ENCODE measurements at places on chromosomes 1 and 21.

DNA sequence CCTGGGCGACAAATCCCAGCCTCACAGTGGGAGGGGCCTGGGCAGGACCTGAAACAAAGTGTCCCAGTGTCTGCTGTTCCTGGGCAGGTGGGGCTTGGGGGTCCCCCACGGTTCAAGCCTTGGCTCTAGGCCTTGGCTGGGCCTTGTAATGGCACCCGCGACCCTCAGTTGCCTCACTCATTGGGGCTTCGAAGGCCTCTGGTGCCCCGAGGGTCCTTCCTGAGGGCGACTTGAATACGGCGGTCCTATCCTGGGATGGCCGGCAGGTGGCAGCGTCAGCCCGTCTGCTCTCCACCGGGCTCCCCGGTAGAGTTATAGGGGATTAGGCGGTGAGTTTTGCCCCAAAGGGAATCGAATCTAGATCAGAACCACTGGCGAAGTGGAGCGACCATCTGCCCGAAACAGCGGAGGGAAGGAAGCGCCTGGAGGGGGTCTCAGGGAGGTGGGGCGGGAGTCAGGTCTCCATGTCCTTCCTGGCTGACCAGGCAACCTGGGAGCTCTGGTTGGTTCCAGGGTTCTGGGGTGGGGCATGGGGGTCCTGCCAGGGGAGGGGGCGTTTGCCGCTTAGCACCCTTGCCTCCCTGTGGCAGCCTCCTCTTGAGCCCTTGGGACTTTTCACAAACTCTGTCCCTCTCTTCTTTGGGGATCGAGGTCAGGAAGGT is 2.1 kb upstream of the PEX10 start:
- DNase-seq, result peak; percentile 69

GRCh38 chr21:35338281-35338680 is 289.2 kb upstream of the RUNX1 start:
- no peak for DNase-seq

DNA sequence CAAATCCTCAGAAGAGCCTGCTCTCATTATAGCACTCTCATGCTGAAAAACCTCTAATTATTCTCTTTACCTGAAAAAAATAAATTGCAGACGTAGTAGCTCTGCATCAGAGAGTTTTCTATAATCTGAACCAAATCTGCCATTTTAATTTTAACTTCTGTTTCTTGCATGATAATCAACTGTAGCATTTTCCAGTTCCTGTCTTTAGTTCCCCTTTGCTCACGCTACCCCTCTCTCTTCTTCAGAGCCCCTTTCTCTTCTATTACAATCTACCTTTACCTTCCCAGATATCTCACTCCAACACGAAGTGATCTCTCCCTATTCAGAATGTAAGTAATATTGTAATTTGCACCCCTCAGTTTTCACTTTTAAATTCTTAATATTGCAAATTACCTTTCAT is 31.4 kb downstream of the FMO1 start:
- no peak for DNase-seq

GRCh38 chr1:11057477-11057876 is 2.3 kb downstream of the SRM start:
- DNase-seq, result no peak

GRCh38 chr1:71914626-71915025 is 367.7 kb downstream of the NEGR1 start:
- DNase-seq, result no peak

DNA sequence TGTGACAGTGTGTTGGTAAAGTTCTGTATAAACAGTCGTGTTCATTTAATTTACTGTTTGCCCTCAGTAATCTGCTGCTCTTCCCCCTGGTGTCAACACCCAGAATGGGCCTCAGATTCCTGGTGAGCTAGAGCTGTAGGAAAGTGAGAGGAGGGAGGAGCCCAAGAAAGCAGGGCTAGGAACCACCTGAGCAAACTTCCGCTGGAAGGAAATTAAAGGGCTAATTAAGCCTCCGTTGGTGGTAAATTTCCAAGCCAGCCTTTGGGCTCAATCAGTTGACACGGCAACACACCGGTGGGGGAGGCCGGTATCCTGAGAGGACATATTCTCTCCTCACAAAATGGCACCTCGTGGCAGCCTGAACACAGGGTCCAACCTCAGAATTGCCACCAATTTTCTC is 32.9 kb downstream of the RAB3B start:
- no peak for DNase-seq

- peak; percentile 80 for DNase-seq
Measured at GRCh38 chr1:2322065-2322571, 69.2 kb downstream of the MORN1 start.

DNA sequence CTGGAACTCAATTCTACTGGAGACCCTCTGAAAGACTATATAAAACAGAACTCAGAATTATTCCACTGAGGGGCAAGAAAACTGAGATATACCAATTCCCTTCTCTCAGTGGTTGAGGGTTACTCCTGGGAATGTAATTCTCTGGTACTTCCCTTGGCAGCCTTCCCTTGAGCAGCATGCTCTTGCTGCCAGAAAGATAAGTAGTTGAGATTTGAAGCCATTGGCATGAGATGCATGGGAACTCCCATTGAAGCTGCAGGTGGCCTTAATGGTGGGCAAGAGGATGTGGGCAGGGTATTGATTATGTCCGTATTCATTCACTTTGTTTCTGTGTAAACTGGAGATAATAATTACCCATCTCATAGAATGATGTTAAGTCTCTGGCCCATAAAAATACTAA is 28.6 kb upstream of the C1orf185 start:
- no peak for DNase-seq

DNA sequence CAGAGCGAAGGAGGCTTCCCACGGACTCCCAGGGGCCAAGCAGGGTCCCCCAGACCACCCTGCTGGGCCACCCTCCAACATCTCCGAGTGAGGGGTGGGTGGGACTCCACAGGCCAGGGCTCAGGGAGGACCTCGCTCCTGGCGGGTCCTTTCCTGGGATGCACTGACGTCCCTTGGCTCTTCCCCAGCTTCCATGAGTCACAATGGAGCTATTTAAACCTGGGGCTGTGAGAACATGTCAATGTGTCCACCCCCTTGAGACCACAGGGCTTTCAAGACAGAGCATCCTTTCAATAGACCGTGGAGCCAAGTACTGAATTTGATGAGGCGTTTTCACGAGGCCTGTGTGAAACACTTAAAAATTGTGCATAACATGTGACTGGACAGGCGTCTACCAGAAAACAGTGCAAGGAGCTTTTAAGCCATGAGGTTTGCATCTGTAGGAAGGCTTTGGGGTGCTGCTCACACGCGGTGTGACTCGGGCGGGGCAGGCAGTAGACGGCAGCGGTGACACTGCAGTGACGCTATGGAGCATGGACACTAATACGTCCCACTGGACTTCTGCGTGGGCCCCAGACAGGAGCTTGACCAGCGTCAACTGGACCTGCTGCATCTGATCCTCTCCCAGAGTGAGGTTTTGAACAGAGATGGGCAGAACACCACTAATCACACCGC is 24.1 kb upstream of the NPHP4 start:
- peak; percentile 85 for DNase-seq

GRCh38 chr1:155977690-155978324 is 540 bp downstream of the ARHGEF2 start:
- DNase-seq, result peak; percentile 58

DNA sequence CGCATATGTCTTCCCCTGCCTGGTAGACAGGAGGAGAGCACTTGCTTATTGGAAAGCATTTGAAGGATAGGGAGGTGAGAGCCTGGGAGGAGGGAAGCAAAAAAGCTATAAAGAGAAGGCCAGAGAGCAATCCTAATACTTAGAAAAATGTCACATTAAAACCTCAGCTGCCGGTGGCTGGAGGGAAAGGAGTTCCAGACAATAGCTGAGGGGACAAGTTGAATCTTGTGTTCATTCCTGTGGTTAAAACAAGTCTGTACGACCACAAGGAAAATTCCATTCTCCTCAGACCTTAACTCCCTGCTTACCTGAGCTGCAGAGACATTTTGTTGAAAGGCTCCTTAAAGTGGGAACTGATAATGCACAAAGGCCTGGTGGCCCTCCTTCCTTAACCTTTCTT is 218.8 kb upstream of the CAMK1G start:
- peak; percentile 81 for DNase-seq

GRCh38 chr1:244006961-244007360 is 44.1 kb upstream of the ZBTB18 start:
- no peak for DNase-seq

DNA sequence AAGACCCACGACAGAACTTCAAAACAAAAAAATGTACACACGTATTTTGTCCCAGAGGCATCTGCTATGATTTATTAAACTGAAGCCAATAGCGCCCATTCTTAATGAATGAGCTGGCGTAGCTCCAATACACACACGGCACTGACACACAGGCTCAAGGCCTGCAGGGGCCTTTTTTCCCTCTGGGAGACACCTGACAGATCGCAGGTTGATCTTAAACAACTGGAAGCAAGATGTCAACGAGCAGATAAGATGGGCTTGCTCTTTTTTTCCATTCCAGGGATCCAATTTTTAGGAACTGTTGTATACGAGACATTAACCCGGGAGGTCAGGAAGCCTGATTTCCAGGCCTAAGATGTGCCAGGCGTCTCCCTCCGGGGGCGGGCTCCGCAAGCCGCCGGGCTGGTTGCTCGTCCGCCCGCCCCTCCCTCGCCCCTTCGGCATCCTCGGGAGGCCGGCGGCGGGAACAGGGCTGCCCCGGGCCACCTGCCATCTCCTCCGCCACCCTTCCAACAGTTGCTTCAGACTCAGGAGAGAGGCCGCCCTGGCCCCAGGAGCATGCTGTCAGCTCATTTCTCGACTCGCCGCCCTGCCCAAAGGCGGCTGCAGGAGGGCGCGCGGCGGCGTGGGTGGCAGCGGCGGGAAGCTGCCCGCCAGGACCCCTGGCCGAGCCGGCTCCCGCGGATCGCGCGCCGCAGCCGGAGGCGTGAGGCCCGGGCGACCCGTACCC is 735 bp downstream of the TTC13 start:
- DNase-seq, result peak; percentile 14

GRCh38 chr1:64686828-64687724 is 57.8 kb upstream of the RAVER2 start:
- DNase-seq, result peak; percentile 54

GRCh38 chr21:45461369-45461750 is 56.4 kb downstream of the COL18A1 start:
- no peak for DNase-seq

DNA sequence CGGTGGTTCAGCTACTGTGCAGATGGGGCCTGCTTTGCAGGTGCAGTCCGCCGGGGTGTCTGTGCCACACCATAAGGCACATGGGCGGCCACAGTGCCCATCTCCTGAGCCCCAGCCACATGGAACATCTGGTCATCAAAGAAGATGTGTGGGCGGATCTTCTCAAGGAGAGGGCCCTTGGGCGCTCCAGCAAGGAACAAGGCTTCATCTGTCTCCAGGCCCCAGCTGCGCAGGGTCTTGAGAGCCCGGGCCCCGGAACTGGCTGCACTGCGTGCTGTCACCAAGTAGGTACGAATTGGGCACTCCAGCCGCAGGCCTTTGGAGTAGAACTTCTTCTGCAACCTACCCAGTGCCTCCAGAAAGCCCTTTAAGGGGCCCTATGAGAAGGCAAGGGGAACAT is 12.8 kb downstream of the NT5C1A start:
- DNase-seq, result no peak

DNA sequence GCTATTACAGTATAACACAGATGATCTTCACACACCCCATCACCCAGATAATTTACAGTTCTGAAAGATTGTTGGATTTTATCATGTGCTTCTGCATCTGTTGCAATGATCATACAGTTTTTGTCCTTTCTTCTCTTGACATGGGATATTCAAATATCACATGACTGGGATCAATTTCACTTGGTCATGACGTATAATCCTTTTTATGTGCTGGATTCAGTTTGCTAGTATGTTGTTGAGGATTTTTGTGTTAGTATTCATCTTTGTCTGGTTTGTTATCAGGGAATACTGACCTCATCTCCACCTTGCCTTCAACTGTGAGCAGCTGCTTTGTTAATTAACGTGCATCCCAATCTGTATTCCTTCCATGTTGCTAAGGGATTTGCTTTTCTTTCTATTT is 44.7 kb upstream of the DISC1 start:
- DNase-seq, result no peak

GRCh38 chr1:94258873-94259331 is 21.5 kb upstream of the ARHGAP29 start:
- peak; percentile 81 for DNase-seq

- no peak for DNase-seq
Measured at GRCh38 chr1:84972377-84972987, 24.4 kb downstream of the MCOLN2 start.

DNA sequence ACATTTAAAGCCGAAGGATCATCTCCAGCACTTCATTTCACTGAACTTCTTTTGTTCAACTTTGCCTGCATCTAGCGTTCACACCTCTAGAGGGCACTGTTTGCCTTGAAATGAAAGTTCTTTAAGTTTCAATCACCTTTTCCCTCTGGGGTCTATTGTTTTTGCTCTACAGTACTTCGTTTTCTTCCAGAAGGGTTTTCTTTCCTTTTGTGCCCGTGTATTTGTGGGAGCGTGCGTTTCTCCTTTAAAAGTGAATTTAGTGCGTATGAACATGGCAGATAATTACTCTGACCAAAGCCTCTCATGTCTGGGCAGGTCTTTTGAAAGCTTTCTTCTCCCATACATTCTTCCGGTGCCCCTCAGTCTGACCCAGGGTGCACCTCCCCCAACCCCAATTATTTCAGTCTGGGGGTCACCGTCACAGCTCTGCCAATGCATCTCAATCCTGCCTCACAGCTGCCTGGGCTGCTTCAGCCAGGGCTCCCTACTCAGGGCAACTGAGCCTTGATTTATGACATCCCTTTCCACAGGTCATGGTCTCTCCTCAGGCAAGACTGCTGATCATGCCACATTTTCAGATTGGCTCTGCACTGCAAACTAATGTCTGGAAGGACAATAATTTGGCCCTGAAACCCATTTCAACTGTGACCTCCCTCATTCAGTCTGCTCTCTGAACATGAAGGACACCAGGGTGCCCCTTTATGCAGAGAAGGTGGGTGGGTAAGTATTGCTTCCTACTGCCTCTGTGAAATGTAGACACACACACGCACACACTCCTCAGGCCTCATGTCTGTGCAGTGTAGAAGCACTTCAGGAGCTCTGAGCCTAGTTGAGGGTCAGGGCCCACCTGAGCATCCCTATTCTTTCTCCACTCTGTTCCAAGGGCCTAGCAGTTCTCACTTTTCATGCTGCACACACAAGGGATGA is 88.6 kb downstream of the NUF2 start:
- DNase-seq, result peak; percentile 36

- DNase-seq, result no peak
Measured at GRCh38 chr1:241272828-241273227, 84.2 kb downstream of the RGS7 start.

DNA sequence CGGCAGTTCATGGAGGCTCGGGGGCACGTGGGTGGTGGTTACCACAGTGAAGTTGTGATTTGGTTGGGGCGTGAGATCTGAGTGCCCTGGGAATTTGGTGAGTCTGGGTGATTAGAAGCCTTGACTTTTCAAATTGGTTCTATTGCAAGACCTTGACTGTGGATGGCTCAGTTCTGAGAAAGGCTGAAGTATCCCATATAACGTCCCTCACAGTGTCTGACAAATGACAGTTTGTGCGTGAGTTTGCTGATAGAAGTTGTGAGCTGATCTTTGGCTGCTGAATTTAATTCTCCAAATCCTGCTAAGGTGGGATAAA is 549 bp downstream of the MSH4 start:
- DNase-seq, result no peak

- no peak for DNase-seq
Measured at GRCh38 chr1:109204484-109204883, 9.2 kb upstream of the SARS1 start.

Measured in urothelium cell line (cell line).